B cell (primary cell): ENCODE measurements at places on chromosomes 6 and 20.

DNA sequence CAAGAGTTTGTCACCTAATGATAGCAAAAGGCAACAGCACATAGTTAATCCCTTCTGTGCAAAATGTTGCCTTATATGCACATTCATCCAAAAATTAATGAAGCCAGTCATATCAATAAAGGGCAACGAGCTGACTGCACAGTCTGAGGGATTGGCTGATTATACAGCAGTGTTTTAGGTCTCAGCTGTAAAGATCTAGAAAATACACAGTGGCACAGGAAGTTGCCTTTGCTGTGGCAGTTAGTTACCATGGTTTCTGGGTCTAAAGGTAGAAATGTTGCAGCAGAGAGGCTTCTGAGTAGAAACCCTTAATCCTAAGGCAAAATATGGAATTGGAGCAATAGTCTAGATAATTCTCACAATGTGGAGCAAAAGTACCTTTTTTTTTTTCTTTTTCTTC is 89.7 kb downstream of the SMPDL3A start:
- DNase-seq = no peak

DNA sequence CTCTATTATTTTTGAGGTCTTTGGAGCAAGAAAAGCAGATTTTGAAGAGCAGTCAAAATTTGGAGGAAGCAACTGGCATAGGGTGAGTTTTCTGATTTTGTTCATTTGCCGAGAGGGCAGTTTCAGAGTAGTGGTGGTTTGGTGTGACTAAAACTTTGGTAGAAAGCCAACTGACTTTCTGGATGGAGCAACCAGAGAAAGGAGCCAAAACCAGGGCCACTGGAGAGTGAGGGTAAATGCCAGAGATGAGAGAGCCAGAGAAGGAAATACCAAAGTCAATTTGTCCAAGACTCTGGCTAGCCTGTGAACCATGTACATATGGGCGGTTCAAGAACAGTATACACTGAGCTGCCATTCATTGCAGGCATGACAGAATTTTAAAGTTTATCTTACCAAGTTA is 40.5 kb upstream of the ZBTB24 start:
- DNase-seq = no peak

DNA sequence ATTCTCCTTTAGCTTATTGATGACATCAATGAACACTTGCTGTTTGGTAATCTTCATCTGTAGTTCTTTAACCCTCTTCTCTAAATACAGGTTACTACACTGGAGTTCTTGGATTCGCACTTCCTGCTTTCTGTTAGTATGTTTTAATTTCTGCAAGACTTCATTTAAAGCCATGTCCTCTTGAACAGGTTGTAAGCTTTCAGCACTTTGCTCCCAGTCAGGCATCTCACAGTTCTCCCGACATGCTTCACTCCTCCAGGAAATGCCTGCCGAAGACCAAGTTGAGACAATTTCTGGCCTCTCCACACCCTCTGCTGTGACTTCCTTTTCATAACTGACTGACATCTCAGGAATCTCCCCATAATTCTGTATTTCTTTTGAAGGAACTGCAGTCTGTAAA is 15.8 kb downstream of the CAGE1 start:
- no peak for DNase-seq

DNA sequence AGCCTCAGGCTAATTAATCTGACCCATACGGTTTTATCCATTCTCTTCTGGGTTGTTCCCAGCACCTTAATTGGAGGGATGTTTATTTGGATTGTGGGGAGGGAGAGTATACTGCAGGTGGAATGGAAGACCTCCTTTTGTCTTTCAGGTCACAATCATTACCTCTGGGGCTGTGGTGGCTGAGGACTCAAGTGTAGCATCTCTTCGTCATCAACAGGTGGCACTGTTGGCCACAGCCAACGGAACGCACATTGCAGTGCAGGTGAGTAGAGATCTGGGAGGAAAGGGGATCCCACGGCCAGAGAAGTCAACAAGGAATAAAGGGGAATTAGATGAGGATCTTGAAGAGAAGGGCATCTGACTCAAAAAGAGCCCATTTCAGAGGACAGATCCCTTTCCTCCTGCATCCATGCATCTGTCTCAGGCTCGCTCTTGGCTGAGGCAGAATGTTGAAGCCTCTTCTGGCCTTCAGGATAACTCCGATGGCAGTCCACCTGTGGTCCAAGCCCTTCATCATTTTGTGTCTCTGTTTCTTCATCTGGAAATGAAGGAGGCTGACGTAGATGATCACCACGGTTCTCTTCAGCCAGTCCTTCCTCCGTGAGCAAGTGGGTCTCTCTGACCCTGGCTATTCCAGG is 3.2 kb upstream of the DEF6 start:
- DNase-seq = peak; percentile 74

DNA sequence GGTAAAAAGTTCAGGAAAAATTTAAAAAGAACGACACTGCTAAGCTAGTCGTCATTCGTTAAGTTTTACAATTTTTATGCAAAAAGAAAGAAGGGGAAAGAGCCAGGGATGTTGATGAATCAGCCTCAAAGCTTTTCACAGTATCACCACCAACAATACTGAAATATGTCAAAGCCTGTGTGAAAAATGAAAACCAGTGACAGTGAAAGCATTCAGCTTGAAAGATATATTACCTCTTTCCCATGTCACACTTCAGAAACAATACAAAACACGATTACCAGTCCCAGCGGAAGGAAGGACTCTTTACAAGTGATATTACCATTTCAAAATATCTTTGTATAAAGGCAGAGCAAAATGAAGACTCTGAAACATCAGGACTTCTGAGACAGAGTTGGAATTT is 489.2 kb downstream of the EPHA7 start:
- no peak for DNase-seq

- DNase-seq = no peak
These were observed 121.8 kb upstream of the FOXO3 start for GRCh38 chr6:108438918-108439317.

- DNase-seq = no peak
These were observed 42.1 kb downstream of the SPACA1 start for GRCh38 chr6:88089708-88090107.

DNA sequence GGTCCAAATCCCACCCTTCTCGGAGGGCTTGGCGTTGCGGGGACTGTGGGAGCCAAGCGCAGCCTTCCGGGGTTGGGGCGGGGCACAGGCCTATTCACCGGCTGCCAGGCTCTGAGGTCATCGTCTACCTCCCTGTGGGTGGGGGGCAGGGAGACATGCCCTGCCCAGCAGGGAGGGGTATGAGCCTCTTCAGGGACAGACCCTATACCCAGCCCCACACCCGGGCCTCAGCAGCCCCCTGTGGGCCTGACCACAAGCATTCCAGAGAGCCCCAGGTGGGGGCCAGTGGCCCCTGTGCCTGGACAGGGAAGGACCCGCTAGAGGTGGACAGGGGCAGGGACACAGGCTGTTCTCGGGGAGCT is 11.6 kb downstream of the LAMA5 start:
- no peak for DNase-seq

DNA sequence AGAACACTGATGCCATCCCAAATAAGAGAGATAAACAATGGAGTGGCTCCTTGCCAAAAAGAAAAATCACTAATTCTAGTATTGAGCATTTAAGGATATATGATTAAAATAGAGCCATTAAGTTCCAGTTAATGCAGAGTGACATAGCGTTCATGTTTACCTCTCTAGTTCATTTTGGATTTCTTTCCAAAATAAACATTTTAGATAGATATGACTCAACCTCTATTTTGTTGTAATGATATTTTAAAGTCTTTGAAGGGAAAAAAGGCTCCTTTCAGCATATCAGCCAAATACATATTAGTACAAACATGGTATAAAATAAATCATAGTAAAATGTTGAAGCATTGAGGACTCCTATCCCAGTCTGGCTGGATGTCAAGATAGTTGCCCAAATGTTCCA is 33.4 kb downstream of the RWDD2A start:
- no peak for DNase-seq

- DNase-seq = peak; percentile 51
These were observed 15.2 kb upstream of the AMD1 start for GRCh38 chr6:110859335-110859792.

- no peak for DNase-seq
These were observed 30.7 kb downstream of the ASIP start for GRCh38 chr20:34271956-34272355.

DNA sequence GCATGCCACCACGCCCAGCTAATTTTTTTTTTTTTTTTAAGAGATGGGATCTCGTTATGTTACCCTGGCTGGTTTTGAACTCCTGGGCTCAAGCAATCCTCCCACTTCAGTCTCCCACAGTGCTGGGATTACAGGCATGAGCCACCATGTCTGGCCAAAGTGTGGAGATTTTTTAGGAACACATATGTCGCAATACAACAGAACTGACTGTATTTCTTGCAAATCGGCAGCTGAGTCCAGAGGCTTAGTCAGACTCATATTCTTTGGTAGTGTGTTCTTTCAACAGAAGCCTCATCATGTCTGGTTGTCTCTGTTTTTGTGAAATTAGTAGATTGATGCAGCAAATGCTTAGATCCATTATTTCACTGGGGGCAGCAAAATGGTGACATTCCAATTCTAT is 23.9 kb upstream of the CD164 start:
- DNase-seq = no peak

GRCh38 chr6:150409576-150410066 is 40.8 kb downstream of the IYD start:
- DNase-seq = peak; percentile 78

- DNase-seq = no peak
These were observed 143.7 kb upstream of the SLC22A16 start for GRCh38 chr6:110620065-110620464.

DNA sequence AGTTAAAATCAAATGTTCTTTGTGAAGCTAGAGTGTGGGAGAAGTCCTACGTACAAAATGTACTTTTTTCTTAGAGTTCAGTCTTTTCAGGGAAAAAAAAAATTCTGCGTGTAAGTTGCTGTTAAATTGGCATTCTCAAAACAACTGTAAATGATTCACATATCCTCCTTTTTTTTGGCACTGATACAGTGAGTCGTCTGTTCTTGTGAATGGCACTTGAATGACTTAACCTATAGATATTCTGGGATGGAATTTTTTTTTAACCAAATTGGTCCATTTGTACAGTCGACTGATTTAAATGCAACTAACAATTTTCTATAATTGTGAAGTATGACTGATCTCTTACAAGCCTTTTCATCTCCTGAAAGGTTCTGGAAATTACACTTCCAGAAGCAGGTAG is 5.5 kb upstream of the JAG1 start:
- DNase-seq = no peak

DNA sequence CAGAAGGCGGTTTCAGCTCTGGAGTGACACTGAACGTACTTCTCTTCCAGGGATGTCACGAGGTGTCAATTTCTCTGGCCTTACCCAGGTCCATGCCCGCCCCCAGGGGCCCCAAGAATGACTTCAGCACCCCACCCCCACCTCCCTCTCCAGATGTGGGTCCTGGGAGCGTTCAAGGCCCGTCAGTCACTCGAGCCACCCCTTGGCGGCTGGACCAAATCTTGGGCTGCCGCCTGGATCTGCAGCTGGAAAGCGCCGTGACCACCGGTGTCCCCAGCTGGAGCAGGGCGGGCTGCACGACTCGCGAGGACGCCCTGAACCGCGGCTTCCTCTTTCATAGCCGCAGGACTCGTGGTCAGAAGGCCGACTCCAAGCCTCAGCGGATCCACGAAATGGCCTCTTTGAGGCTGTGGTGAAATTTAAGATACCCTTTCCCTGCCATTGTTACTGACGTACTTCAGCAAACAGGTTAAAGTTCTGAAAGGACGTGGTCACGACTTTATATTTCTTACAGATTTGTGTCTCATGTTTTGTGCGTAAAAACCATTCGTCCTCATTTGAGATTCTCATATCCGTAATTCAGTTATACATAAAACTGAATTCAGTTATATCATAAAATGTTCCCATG is 29.3 kb downstream of the TRIM38 start:
- DNase-seq = peak; percentile 88

DNA sequence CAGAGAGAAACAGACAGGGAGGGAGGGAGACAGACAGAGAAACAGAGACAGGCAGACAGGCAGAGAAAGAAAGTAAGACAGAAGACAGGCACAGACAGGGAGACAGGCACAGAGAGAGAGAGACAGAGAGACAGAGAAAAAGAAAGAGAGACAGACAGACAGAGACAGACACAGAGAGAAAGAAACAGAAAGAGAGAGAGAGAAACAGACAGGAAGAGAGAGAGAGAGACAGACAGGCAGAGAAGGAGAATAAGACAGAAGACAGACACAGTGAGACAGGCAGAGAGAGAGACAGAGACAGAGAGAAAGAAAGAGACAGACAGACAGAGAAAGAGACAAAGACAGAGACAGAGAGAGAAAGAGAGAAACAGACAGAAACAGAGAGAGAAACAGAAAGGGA is 754.8 kb upstream of the DEFB115 start:
- no peak for DNase-seq

DNA sequence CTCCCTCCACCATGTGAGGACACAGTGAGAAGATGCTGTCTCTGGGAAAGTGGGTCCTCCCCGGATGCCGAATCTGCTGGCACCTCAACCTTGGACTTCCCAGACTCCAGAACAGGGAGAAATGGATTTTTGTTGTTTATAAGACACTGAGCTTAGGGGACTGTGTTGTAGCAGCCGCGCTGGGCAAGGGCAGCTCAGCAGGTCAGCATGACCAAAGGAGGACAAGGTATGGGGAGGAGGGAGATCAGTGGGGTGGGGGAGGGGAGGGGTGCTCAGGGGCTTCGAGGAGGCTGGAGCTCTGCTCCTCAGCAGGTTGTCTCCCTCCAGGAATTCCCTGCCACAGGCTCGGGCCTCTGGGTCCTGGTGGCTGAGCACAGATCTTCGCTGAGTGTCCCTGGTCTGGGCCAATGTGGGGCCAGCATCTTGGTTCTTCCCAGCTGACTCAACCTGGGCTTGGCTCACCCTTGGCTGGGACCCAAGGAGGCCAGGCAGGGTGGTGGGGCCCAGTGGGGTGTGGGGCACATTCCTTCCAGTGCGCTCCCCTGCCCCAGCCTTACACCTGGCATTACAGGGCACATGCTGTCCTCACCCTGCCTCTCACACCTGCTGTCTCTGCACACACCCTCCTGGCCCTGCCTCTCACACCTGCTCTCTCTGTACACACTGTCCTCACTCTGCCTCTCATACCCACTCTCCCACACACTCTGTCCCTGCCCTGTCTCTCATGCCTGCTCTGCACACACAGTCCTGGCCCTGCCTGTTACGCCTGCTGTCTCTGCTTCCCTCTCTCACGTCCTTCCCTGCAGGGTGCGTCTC is 107.3 kb downstream of the SYCP2 start:
- no peak for DNase-seq

- DNase-seq = no peak
These were observed 15.3 kb upstream of the RGS17 start for GRCh38 chr6:153146413-153146812.

DNA sequence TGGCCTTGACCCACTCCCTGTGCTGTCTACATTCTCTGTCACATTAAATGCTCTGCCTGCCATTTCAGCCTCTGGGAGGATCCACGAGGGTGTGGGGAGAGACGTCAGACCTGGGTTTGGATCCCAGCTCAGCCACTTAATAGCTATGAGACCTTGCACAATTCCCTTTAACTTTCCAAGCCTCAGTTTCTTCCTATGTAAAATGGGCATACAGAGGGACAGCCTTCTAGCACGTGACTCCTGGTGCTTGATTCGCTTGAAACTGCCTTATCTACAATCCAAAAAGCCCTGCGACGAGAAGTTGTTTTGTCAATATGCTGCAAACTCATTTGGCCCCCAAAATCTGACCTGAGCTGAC is 40.0 kb downstream of the TOX2 start:
- no peak for DNase-seq

GRCh38 chr6:47844881-47845280 is 63.0 kb downstream of the OPN5 start:
- no peak for DNase-seq
